Activated naive CD8-positive, alpha-beta T cell treated with anti-CD3 and anti-CD28 coated beads, Interleukin-2, amount 10 ng/mL, durations not matched to agents 7 days and 5 days (primary cell): ENCODE measurements at places on chromosomes 16 and 17. TPM values are rescaled to one million over a fixed set of nuclear protein-coding genes. Genes with fewer than 3 reads are reported as not detected.

- no peak for DNase-seq
Measured at GRCh38 chr16:75573955-75574354, 7.8 kb downstream of the GABARAPL2 start.

DNA sequence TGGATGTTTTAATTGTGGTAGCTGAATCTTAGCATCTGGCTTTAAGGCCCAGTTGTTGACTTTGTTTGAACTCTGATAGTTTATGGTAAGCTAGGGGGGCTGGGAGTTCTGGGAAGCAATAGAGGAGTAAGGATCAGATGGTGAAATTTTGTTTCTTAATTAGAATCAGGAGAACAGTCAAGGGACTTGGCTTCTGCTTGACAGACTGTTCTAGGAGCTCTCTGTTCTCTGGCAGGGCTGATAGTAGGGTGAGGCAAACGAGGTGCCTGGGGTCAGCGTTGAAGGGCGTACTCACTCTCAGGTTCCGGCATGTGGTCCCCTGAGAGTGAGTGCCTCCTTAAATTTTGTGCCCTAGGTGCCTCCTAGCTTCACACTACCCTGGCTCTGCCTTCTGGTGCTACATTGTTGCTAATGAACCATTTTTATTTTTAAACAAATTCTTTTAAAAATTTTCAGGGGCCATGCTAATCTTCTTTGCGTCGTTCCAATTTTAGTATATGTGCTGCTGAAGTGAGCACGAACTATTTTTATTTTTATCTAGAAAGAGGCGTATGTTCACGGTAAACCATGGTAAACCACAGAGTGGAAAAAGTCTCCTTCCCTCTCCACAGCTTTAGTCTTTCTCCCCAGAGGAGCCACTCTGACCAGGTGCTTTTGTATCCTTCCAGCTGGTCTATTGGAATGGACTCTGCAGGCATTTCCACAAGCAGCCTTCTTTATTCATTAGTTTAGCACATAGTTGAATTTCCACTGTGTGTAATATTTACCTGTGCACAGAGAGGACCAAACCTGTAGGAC lies 19.7 kb downstream of the SLC7A6 start:
- no peak for DNase-seq

The RFWD3 gene
- total RNA-seq, result 110 TPM

DNA sequence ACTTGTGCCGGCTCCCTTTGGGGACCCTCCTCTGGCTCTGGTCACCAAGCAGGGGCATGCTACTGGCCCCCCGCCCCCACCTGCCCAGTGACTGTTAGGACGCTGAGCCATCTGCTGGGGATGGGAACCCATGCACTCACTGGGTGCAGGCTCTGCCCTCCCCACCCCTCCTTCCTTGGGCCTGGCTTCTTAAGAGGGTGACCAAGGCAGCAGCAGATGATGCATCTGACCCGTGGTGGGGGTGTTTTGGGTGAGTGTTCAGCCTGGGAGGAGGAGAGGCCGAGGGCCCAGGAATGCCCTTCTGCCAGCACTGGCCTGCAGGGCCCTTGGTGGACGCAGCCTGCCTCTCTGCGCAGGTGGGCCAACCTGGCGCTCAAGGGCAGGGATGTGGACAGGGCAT lies 19.2 kb upstream of the MTSS2 start:
- DNase-seq, result no peak

The SPNS3 gene
- total RNA-seq, result 32.9 TPM
